Gastroesophageal sphincter (tissue), 4 donors: ENCODE measurements at places on chromosomes 12 and 14. TPM values are rescaled to one million over a fixed set of nuclear protein-coding genes. Genes with fewer than 3 reads are reported as not detected.

PAH gene
- not detected for total RNA-seq

RNFT2 gene
- total RNA-seq, result 0.31 TPM

ADSS1 gene
- 32.2 TPM for total RNA-seq

GNB3 gene
- total RNA-seq, result 1.8 TPM

ACAD10 gene
- total RNA-seq, result 16.4 TPM

MUCL1 gene
- not detected for total RNA-seq

HSPA2 gene
- 268 TPM for total RNA-seq

CATSPERB gene
- 4.8 TPM for total RNA-seq

ZNF384 gene
- 38.3 TPM for total RNA-seq

PRKAG1 gene
- 70.3 TPM for total RNA-seq

CPNE6 gene
- total RNA-seq, result not detected

RTN1 gene
- total RNA-seq, result 6.7 TPM

PIP4P1 gene
- 22.6 TPM for total RNA-seq

POLE gene
- 28.5 TPM for total RNA-seq

ALDH1L2 gene
- 4.0 TPM for total RNA-seq

MSI1 gene
- total RNA-seq, result 0.74 TPM

KRR1 gene
- total RNA-seq, result 38.1 TPM
